ENCODE measurements at places on chromosomes 5 and 9.

DNA sequence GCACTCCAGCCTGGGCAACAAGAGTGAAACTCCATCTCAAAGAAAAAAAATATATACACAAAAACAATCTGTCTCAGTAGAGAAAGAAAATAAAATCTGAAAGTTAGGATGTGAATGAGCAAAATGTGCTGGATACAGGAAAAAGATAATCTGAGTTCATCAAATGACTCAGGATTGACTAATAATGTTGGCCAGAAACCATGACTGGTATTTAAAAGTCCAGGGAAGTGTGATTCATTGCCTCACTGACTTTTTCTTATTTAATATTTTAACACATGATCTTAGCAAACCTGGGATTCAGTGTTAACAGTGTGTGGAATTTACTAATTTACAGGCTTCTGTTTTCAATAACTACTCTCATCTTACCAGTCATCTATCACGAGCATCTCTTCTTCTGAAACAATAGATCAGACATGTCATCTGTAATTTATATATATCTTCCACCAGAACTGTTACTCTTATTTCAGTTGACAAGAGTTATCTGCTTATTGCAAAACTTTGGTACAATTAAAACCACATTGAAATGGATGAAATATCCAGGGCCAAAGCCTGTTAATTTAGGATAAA lies 256.7 kb downstream of the CDH12 start:
- peak; percentile 45 for DNase-seq

DNA sequence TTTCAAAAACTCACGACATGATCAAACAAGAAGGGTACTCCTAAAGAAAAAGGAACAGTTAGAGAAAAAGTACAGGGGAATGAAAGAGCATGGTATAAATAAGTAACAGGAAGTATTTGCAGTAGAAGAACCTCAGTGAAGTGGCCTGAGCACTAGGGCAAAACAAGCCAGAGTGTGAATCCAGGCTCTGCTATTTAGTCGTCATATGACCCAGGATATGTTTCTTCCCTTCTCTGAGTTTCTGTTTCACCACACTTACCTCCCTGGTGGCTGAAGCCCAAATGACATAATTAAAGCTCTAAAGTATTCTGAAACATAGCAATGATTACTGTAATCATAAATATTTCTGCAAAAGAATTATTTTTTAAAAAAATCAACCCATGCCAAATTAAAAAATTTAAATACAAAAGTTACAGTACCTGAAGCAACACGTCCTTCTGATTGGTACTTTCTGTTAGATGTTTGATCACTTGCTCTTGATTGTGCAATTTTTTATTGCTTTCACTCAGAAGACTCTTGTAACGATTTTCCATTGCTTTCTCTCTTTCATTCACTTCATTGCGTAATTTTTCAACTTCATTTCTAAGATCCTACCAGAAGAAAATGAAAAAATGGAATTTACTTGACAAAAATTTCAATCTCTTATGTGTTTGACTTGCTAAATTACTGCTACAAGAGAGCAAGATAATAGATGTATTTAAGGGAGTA lies 88.9 kb downstream of the CDK5RAP2 start:
- DNase-seq = peak; percentile 38

DNA sequence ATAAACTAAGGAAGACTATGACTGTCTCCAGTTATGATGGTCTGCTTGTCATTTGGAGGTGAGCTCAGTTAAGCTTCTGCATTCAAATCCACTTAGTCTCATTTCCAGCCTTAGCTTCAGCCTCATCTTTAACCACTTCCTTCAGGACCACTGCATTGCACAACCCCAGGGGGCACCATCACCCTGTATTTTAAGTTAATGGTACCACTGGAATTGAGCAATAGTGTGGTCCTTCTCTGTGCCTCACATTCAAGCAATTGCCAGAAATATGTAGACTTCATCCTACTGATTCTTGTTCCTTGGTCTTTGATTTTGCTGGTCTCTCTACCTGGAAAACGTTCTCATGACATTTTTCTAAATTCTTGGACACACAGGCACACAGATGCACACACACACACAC lies 131.5 kb upstream of the PTPN3 start:
- no peak for DNase-seq

- no peak for DNase-seq
These were observed 174.1 kb upstream of the RFX3 start for GRCh38 chr9:3699883-3700282.

GRCh38 chr9:93357649-93358048 lies 93.8 kb upstream of the FAM120A start:
- no peak for DNase-seq

- DNase-seq = no peak
These were observed 15.0 kb upstream of the POU5F2 start for GRCh38 chr5:93756372-93756771.

- no peak for DNase-seq
These were observed 18.3 kb upstream of the NDST1 start for GRCh38 chr5:150489360-150490295.

GRCh38 chr9:3708751-3709150 lies 182.9 kb upstream of the RFX3 start:
- peak; percentile 12 for DNase-seq

- no peak for DNase-seq
These were observed 283.3 kb downstream of the NSG2 start for GRCh38 chr5:174328631-174329299.

- DNase-seq = no peak
These were observed 359.0 kb downstream of the SLIT3 start for GRCh38 chr5:168941901-168942300.

Data from fibroblast of gingiva (primary cell).